MG63 (cell line): ENCODE measurements at places on chromosomes 1 and 21. TPM values are rescaled to one million over a fixed set of nuclear protein-coding genes. Genes with fewer than 3 reads are reported as not detected.

PRMT2 gene
- total RNA-seq = 92.3 and 139 TPM in 2 replicates

USH2A gene
- total RNA-seq = 0.16 TPM in 1 of 2 replicates, not detected in the other

PTGFR gene
- total RNA-seq = 11.1 and 22.3 TPM in 2 replicates

GRCh38 chr1:113657556-113658063 is 101.7 kb downstream of the PHTF1 start:
- no peak for DNase-seq

- no peak for DNase-seq
Observed at GRCh38 chr1:240426051-240426450, 185.9 kb downstream of the GREM2 start.

GRCh38 chr1:14592004-14592631 is 6.4 kb upstream of the KAZN start:
- DNase-seq = no peak

- DNase-seq = no peak
Observed at GRCh38 chr1:3032371-3033039, 11.2 kb downstream of the ACTRT2 start.

- no peak for DNase-seq
Observed at GRCh38 chr1:20136249-20136648, 2.9 kb upstream of the PLA2G2F start.

DNA sequence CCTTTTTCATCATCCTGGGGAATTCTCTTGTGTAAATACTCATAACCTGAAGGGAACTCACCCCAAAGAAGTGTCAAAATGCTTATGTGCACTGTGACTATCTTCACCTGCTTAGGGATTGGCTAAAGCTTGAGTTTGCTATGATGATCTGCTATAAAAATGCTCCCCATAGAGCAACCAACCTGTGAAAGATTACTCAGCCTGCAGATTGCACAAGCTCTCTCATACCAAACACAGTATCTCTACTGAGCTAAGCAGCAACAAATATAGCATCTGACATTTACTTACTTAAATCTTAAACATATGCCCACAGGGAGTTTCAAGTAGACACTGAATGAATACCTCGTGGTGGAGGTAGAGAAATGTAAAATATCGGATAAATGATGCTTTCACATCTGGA is 725.8 kb downstream of the MRPL39 start:
- DNase-seq = no peak

GRCh38 chr1:236024641-236025040 is 40.2 kb downstream of the NID1 start:
- no peak for DNase-seq

GRCh38 chr1:246324711-246325110 is 182.4 kb downstream of the SMYD3 start:
- peak; percentile 7 for DNase-seq

- DNase-seq = no peak
Observed at GRCh38 chr1:113835686-113836290, 23.5 kb upstream of the RSBN1 start.

- no peak for DNase-seq
Observed at GRCh38 chr1:210794445-210794844, 339.5 kb downstream of the KCNH1 start.
